ENCODE measurements at places on chromosomes 4 and X. TPM values are rescaled to one million over a fixed set of nuclear protein-coding genes. Genes with fewer than 3 reads are reported as not detected.

- no peak for DNase-seq
These were observed 85.3 kb downstream of the DCAF8L2 start for GRCh38 chrX:27675493-27675892.

- no peak for DNase-seq
These were observed 55.3 kb downstream of the GPR143 start for GRCh38 chrX:9710332-9710731.

- DNase-seq: no peak
These were observed 16.9 kb upstream of the WAS start for GRCh38 chrX:48666649-48667048.

Gene MED12
- 25.3 TPM for total RNA-seq
